Gastrocnemius medialis (tissue), 4 donors: ENCODE measurements at places on chromosomes 5 and 9. TPM values are rescaled to one million over a fixed set of nuclear protein-coding genes. Genes with fewer than 3 reads are reported as not detected.
A peak's percentile ranks its signal among the peaks of the same experiment; 100 is the strongest.

GRCh38 chr9:14713187-14713767 lies 9.3 kb downstream of the CER1 start:
- H3K27me3 ChIP-seq: no peaks in the 10 kb centered on the region
- no peak for DNase-seq
- no peaks in the 10 kb centered on the region for H3K36me3 ChIP-seq
- H3K27ac ChIP-seq: no peak overlapping the region
- H3K4me3 ChIP-seq: no peak overlapping the region

- H3K27ac ChIP-seq: no peak overlapping the region
- H3K27me3 ChIP-seq: no peaks in the 10 kb centered on the region
Observed at GRCh38 chr9:69513141-69513820, 158.9 kb downstream of the APBA1 start.

DNA sequence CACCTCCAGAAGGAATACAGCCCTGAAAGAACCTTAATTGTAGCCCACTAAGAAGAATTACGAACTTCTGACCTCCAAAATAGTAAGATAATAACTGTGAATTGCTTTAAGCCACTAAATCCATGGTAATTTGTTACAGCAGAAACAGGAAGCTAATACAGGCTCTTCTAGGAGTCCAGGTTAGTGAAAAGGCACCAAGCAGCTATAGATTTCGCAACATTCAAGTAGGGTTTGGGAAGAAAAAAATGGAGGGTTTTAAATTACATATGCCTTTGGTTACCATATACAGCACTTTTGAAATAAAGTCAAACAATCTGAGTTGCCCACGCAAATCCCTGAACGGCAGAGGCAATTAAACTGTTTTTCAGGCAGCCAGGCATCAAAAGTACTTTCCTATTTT lies 1.7 kb upstream of the ACTL7A start:
- no peak for DNase-seq
- H3K27me3 ChIP-seq: no peaks in the 10 kb centered on the region
- H3K4me3 ChIP-seq: no peak overlapping the region

GRCh38 chr5:140546851-140547507 lies 483 bp upstream of the EIF4EBP3 start:
- peak overlapping the region; percentile 92 for H3K27ac ChIP-seq
- DNase-seq: no peak
- no peaks in the 10 kb centered on the region for H3K27me3 ChIP-seq
- H3K4me3 ChIP-seq: peak overlapping the region; percentile 79
- peaks cover 52% of the 10 kb centered on the region for H3K4me1 ChIP-seq

GRCh38 chr5:32545102-32545800 lies 40.1 kb upstream of the SUB1 start:
- H3K36me3 ChIP-seq: no peaks in the 10 kb centered on the region
- no peak overlapping the region for H3K27ac ChIP-seq
- no peak overlapping the region for H3K4me3 ChIP-seq
- H3K4me1 ChIP-seq: no peaks in the 10 kb centered on the region
- DNase-seq: no peak

The PCA3 gene
- not detected for total RNA-seq

The LOX gene
- total RNA-seq: 7.6 TPM
